NCI-H526 treated with DMSO at 0.1 percent for 48 hours (cell line): ENCODE measurements at places on chromosomes 3 and 15.

- no peak for DNase-seq
Measured at GRCh38 chr3:186915806-186916796, 14.2 kb upstream of the ST6GAL1 start.

DNA sequence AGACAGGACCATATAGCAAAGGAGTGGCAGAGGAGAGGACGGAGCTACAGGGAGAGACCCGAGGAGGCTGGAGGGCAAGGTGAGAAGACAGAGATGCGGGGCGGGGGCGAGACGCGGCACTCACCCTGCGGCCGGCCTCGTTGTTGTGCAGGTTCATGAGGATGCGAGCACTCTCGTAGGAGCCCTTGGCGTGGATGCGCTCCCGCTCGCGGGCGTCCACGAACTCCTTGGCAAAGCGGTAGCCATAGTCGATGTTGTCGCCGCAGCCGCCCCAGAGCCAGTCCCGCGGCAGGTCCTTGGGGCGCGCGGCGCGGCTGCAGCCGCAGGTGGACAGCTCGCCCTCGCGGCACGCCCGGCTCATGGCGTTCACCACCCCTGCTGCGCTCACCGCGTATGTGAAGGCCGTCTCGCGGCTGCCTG is 12.9 kb downstream of the WNT5A start:
- no peak for DNase-seq

DNA sequence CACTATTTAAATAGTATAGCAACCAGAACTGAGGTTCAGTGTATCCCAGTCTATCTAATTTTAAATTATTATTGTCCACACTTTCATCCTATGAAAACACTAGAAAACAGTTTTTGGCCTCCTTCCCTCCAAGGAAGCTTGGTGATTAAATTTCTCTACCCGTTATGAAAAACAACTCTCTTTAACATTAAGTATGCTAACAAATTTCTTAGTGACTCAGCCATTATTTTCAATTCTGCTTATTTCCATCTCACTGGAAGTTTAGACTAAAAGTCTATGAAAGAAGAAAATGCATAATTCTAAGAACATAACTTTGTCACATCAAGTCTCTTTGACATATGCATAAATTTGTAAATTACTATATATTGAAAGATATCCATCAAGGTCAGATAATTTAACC is 185.2 kb downstream of the NSUN3 start:
- no peak for DNase-seq

GRCh38 chr15:97747342-97747741 is 213.2 kb upstream of the ARRDC4 start:
- DNase-seq: no peak

GRCh38 chr3:43770426-43771103 is 79.8 kb downstream of the ABHD5 start:
- no peak for DNase-seq
